Activated T-cell treated with anti-CD3 and anti-CD28 coated beads, Interleukin-2, amount 50 U/mL, for 4 hours (primary cell): ENCODE measurements at places on chromosomes 4 and X. TPM values are rescaled to one million over a fixed set of nuclear protein-coding genes. Genes with fewer than 3 reads are reported as not detected.

GRCh38 chr4:55947254-55947882 lies 1.4 kb upstream of the CEP135 start:
- DNase-seq: no peak

- peak; percentile 5 for DNase-seq
These were observed 203.5 kb downstream of the PRDM5 start for GRCh38 chr4:120718979-120719566.

The STARD8 gene
- total RNA-seq: 0.11 TPM

DNA sequence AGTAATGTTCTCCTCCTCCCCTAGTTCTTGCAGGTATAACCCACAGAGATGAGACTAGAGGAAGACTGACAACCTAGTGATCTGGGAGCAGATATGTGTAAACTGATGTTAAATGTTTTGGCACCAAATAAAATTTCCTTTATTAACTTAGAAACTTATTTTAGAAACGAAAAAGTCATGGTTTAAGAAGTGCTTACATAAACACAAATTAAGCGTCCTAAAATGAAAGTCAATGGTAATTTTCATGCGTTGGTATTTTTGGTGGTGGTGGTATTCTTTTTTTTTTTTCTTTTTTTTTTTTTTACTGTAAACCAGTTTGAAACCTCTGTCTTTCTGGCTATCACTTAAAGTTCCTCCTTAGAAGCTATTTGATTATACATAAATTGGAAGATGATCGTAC lies 1438.1 kb upstream of the TENM3 start:
- no peak for DNase-seq

DNA sequence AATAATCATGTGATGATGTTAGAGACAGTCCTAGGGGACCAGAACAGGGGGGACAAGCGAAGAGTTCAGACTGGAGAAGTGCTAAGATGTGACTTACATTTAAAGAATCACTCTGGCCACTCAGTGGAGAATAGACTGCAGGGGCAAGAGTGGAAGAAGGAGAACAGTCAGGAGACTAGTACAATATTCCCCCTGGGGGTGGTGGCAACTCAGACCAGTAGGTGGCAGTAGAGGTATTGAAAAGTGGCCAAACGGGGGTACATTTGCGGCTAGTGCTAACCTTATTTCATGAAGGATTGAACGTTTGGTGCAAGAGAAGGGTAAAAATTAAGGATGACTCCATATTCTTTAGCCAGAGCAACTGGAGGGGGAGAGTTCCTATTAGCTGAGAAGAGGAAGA lies 2.7 kb upstream of the BMX start:
- peak; percentile 34 for DNase-seq

DNA sequence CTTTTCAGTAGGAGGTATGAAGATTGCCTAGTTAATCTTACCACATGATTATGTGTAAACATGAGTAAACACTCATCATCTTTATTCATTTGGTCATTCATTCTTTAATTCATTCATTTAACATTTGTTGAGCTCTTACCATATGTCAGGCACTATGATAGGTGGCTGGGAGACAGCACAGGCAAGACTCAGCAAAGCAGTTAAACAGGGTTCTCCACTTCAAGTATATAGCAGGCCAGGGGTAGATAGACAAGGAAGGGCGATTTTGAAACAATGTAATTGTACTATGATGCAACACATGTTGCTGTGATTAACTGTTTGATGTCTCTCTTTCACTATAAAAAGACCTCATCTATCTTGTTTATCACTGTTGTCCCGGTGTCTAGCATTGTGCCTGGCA lies 84.3 kb upstream of the GPR101 start:
- DNase-seq: no peak

The XAGE1A gene
- not detected for total RNA-seq

DNA sequence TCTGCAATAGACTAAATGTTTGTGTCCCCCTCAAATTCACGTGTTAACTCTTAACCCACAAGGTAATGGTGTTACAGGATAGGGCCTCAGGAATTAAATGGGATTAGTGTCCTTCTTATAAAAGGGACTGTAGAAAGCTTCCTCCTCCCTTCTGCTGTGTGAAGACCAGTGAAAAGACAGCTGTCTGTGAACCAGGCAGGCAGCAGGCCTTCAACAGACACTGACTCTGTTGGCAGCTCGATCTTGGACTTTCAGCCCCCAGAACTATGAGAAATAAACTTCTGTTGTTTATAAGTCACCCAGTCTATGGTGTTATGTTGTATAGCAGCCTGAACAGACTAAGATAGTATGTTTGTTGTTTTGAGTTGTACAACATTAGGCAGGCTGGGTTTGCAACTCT lies 208.1 kb downstream of the GBA3 start:
- no peak for DNase-seq

DNA sequence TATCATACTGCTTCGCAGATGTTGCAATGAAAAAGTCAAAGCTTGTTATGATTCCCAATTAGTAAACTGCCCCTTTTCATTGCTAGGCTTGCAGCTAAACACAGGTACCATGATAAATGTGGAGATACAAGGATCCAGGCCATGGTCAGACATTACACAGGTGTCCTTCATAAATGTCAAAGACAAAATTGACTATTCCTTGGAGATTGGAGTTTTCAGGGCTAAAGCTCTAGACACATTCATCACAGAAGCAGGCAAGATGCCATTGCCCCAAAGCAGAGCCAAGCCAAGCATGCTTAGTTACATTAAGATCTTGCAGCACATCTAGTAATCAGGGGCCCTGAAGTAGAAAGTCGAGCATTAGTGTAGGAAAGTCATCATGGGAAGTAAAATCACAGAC lies 111.3 kb upstream of the INTU start:
- no peak for DNase-seq

DNA sequence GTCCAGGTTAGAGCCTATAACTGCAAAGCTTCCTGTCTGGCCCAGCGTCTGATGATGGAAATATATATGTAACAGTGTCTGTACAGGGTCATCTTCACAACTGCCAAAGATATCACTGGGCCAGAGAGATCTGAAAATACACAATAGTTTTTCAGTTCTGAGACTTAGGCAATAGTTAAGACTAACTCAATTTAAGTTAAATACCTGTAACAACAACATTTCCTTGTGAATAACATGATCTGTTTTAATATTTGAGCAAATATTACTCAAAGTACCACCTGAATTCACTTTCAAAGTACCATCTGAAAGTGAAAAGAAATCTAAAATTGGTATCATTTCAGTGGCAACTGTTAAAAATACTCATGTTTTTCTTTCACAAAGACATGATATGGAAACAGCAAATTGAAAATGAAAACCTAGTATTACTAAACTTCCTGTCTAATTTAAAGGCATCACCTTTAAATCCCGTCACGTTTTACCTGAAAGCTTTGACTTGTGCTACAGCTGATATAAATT lies 9.6 kb downstream of the ZAR1 start:
- no peak for DNase-seq

DNA sequence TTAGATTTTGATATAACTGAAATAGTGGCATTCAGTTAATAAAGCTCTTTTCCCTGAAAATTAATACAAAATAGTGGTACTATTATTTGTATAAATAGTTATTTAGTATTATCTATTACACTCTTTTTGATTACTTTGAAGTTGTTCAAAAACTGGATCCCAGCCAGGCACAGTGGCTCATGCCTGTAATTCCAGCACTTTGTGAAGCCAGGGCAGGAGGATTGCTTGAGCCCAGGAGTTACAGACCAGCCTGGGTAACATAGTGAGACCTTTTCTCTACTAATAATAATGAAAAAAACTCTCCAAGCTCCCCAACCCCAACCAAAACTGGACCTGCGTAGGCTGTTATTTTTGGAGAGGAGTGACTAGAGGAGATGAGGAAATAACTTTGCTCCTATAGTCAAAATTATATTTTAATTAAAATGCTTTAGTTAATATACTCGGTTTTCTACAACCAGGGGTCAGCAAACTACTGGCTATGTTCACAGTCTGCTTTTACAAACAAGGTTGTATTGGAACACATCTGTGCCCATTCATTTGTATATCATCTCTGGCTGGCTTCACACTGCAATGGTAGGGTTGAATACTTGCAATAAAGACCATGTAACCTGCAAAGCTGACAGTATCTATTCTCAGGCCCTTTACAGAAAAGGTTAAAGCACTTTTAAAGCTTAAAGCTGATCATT lies 27.6 kb downstream of the GUCY1A1 start:
- DNase-seq: no peak

DNA sequence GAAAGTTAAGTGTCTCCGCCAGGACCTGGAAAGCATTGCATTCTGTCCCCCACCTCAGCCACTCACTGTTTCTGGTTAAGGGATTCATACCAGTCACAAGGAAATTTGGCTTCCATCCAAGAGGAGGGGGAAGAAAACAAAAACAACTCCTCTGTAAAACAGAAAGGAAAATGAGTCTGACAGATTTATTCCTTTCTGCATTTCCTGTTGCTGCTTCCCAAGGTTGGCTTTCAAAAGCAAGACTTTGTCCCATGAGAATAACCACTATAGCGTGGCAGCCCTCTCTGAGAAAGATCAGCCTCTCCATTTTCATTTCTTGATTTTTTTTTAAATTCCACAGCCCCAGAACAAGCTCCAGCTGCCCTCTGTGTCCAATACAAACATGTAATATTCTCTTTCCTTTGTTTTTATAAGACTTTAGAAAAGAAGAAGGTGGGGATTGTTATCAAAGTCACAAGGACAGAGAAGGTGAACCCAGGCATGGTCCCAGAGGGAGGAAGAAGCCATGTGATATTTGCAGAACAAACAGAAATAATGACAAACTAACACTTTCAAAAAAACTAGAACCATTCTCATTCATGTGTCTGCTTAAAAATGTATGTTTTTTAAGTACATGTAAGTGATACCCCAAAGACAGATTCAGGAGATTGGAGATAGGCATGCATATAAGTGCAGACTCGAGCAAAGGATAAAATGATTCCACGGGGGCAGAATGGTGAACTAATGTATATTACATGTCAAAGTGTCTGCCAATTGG lies 90.7 kb upstream of the DCLK2 start:
- no peak for DNase-seq

DNA sequence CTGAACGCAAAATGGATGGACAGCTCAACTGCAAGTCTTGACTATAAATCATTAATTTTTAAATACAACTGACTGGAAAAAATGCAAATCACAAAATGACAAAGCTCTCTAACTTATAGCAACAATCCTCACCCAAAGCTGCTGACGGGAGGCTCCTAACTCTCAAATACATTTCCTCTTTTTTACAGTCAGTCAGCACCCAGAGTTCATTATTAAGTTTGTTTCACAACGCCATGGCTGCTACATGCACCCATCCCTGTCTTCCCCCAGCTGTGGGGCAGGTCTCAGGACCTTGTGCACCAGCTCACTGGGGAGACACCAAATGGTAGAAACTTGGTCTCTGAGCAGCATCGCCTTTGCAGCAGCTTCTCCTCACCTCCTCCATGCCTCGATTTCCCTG lies 97.6 kb downstream of the SLC34A2 start:
- no peak for DNase-seq

- no peak for DNase-seq
These were observed 15.6 kb downstream of the CHRNA9 start for GRCh38 chr4:40350627-40351227.

DNA sequence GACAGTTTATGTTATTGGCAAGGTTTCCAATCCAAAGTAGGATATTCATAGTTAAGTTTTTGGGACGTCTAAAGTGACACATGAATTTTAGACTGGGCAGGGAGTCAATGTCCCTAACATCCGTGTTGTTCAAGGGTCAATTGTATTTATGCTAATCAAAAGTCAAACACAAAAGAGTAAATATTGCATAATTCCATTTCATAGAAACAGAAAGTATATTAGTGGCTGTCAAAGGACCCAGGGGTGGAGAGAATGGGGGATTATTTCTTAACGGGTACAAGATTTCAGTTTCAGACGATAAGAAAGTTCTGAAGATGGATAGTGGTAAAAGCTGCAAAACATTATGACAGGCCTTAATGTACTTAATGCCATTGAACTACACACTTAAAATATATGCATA lies 971.8 kb upstream of the AGA start:
- no peak for DNase-seq

GRCh38 chr4:59120287-59120814 lies 2010.2 kb upstream of the IGFBP7 start:
- no peak for DNase-seq

DNA sequence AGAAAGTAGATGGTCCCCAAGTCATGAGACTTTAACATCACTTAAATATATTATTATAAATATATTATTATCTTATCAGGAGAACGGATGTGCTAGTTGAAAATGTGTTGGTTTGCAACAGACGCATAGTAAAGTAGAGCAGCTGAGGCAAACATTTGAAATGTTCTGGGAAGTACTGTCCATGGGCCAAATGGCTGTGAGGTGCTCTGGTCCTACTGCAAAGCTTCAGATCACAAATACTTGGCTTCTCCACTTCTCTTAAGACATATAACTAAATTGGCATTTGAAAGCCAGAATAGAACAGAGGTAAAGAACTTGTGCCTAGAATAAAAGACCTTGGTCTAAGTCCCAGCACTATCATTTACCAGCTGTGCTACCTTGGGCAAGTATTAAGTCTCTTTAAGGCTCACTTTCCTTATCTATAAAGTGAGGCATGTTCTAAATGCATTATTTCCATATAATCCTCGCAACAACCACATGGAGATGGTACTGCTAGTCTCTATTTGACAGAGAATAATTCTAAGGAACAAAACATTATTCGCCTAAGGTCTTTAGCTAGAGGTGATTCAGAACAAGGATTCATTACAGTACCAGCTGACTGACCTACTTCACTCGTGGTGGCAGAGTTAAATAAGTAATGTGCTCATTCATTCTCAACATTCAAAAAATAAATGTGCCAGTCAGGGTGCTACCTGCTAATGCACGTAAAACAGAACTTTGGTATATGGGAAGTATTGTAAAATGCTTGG lies 297.1 kb downstream of the PPP3CA start:
- DNase-seq: no peak

The RBPJ gene
- 194 TPM for total RNA-seq

GRCh38 chr4:57039345-57039744 lies 60.6 kb downstream of the POLR2B start:
- no peak for DNase-seq

- no peak for DNase-seq
These were observed 450.9 kb downstream of the PCDH10 start for GRCh38 chr4:133600008-133600407.

DNA sequence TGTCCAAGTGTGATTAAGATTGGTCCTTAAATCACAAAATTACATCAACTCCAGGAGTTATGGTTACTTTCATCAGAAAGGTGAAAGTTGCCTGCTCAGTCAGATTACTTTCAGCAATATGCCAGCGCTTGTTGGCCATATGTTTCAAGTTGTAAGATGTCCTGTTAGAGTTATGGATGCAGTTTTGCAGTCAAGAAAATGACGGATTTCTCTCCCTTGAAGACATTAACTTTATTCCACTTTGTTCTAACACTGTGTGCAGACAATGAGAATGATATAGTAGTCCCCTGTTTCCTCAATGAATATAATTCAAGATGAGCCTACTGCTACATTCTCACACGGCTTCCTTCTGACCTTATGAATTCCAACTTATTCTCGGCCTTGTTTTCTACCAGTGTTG lies 295.0 kb upstream of the ADGRL3 start:
- no peak for DNase-seq
